ENCODE measurements at places on chromosomes 2 and 18.
A peak's percentile ranks its signal among the peaks of the same experiment; 100 is the strongest.

GRCh38 chr2:216701544-216701943 lies 6.2 kb upstream of the IGFBP5 start:
- H3K27ac ChIP-seq, result no peak overlapping the region
- no peak overlapping the region for H3K4me3 ChIP-seq
- DNase-seq, result no peak
- no peaks in the 10 kb centered on the region for H3K4me1 ChIP-seq

DNA sequence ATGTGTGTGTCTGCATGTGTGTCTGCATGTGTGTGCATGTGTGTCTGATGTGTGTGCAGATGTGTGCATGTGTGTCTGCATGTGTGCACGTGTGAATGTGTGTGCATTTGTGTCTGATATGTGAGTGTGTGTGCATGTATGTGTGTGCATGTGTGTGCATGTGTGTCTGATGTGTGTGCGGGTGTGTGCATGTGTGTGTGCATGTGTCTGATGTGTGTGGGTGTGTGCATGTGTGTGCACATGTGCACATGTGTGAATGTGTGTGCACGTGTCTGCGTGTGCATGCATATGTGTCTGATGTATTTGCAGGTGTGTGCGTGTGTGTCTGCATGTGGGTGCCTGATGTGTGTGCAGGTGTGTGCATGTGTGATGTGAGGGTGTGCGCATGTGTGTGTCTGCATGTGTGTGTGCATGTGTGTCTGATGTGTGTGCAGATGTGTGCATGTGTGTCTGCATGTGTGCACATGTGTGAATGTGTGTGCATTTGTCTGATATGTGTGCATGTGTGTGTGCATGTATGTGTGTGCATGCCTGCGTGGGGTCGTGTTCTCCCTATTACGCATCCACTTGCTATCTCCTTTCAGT lies 470.1 kb upstream of the HS6ST1 start:
- H3K27me3 ChIP-seq, result no peaks in the 10 kb centered on the region

GRCh38 chr18:54382076-54382475 lies 24.4 kb downstream of the C18orf54 start:
- DNase-seq, result no peak
- H3K27ac ChIP-seq, result no peak overlapping the region
- no peak overlapping the region for H3K4me3 ChIP-seq
- no peaks in the 10 kb centered on the region for H3K4me1 ChIP-seq

GRCh38 chr2:140718999-140719398 lies 1411.8 kb downstream of the LRP1B start:
- no peaks in the 10 kb centered on the region for H3K4me1 ChIP-seq
- DNase-seq, result no peak
- no peaks in the 10 kb centered on the region for H3K27me3 ChIP-seq
- H3K4me3 ChIP-seq, result no peak overlapping the region
- no peaks in the 10 kb centered on the region for H3K36me3 ChIP-seq

- no peak for DNase-seq
- peaks cover 6% of the 10 kb centered on the region for H3K4me1 ChIP-seq
- H3K27ac ChIP-seq, result no peak overlapping the region
- H3K36me3 ChIP-seq, result no peaks in the 10 kb centered on the region
- H3K27me3 ChIP-seq, result no peaks in the 10 kb centered on the region
Observed at GRCh38 chr2:145064511-145064910, 544.6 kb upstream of the ZEB2 start.

DNA sequence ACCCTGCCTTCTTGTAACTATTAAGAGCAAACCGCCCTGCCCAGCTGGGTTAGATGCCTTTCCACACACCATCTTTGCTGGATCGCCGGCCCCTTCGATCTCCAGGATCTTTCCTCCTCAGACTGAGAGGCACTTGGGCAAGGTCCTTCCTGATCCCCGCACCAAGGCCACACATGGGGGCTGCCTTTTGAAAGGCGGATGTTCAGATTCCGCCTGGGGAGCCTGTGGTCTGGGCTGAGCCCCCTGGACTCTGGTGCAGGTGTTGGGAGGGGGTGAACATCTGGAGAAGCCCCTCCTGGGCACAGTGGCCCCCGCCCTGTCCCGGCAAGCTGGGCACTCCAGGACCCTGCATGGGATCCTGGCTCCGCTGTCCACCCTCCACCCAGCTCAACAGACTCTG lies 135.4 kb upstream of the HDAC4 start:
- H3K4me3 ChIP-seq, result no peak overlapping the region
- no peaks in the 10 kb centered on the region for H3K36me3 ChIP-seq
- no peaks in the 10 kb centered on the region for H3K27me3 ChIP-seq
- no peak for DNase-seq
- H3K27ac ChIP-seq, result no peak overlapping the region

DNA sequence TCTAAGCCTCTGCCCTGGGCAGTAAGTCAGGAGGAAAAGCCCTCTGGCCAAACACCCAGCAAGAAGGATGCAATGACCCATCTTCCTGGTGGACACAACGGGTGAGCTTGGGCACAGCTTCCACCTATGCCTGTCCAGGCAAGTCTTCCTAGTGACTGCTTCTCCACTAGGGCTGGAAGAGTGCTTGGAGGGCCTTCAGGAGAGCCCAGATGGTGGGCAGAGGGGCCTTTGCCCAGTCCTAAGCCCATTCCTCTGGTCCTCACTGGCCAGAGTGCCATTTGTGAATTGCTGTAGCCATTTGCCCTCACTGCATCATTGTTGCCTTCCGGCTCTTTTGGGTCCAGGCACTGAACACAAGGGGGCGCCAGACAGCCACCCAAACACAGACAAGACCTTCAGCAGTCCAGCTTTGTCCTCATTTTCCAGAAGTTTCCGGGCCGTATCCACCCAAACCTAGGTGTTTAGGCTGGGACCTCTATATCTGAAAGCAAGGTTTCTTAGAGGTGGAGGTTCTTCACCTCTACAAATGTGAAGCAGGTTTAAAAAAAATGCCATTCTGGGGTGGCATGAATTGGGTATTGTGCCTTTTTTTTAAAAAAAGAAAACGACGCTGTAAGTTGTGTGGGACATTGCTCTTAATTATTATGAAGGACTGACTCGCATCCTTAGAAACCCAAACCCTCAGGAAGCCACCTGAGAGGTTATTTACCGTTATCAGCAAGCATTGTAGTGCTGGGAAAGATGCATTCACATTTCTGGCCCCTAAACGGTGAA lies 29.5 kb downstream of the PAX8 start:
- H3K36me3 ChIP-seq, result no peaks in the 10 kb centered on the region
- H3K4me3 ChIP-seq, result no peak overlapping the region
- DNase-seq, result peak; percentile 69
- H3K27ac ChIP-seq, result no peak overlapping the region
- H3K4me1 ChIP-seq, result no peaks in the 10 kb centered on the region
- H3K27me3 ChIP-seq, result no peaks in the 10 kb centered on the region

DNA sequence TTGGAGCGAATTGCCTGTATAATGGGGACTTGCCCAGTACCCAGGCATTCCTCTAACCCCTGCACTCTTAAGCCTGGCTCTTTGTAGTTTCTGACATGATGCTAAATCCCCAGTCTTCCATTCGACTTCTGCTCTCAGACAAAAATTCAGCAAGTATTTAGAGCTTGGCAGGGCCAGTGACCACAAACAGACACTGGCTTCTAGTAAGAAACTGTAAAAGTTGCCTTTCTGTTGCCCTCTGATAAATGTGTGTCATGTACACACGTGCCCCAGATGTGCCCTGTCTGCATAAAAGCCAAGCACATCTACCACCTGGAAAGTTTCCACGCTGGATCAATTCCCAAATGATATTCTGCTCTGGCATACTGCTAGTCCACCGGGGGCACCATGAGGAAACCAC lies 18.0 kb downstream of the PAX3 start:
- H3K4me3 ChIP-seq, result no peak overlapping the region
- no peaks in the 10 kb centered on the region for H3K36me3 ChIP-seq
- no peaks in the 10 kb centered on the region for H3K4me1 ChIP-seq

- H3K27me3 ChIP-seq, result peaks cover 6% of the 10 kb centered on the region
- no peaks in the 10 kb centered on the region for H3K36me3 ChIP-seq
- H3K4me1 ChIP-seq, result no peaks in the 10 kb centered on the region
- H3K4me3 ChIP-seq, result no peak overlapping the region
Observed at GRCh38 chr2:240662681-240663080, 20.0 kb downstream of the AQP12B start.

DNA sequence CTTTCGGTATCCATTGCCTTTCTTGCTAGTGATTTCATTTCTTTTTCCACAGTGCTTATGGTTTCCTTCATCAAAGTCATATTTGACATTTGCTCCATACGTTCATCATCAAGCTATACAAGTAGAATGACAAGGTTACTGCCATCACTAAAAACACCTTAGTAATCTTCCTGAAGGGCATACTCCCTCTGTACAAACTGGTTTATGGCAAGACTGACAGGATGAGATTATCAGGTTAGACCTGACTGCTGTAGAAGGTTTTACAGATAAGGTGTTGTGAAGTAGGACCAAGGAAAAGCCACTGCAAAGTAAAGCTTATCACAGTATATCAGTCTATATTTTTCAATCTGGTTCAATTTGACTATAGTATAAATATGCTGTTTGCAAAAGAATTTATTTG lies 37.5 kb upstream of the C2orf15 start:
- no peak for DNase-seq
- H3K36me3 ChIP-seq, result no peaks in the 10 kb centered on the region
- H3K4me3 ChIP-seq, result no peak overlapping the region

GRCh38 chr2:118061135-118061955 lies 26.9 kb upstream of the INSIG2 start:
- DNase-seq, result no peak
- H3K4me3 ChIP-seq, result no peak overlapping the region
- no peaks in the 10 kb centered on the region for H3K36me3 ChIP-seq
- no peaks in the 10 kb centered on the region for H3K4me1 ChIP-seq
- peaks cover 7% of the 10 kb centered on the region for H3K27me3 ChIP-seq
- no peak overlapping the region for H3K27ac ChIP-seq

DNA sequence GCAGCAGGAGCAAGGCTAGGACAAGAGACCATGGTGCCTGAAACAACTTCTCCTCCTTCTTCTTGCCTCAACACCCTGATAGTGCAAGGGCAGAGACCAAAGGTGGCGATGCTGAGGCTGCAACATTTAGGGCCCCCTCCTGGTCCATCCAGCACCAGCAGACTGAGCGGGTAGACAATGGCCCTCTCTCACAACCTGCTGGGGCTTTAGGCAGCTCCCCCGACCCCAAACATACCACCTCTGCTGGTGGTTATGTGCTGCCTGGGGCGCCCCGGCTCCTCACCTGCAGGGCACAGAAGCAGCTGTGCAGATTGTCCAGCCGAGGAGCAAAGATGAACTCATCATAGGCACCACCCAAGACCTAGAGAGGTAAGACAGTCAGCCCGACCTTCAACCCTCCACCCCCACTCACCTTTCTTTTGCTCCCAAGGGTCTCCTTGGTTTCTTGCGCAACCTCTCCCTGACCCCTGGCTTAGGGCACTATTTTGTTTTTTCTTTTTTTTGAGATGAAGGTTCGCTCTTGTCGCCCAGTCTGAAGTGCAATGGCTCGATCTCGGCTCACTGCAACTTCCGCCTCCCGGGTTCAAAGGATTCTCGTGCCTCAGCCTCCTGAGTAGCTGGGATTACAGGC lies 3.5 kb downstream of the DNPEP start:
- peaks cover 22% of the 10 kb centered on the region for H3K4me1 ChIP-seq
- H3K36me3 ChIP-seq, result peaks cover 62% of the 10 kb centered on the region
- no peaks in the 10 kb centered on the region for H3K27me3 ChIP-seq
- H3K4me3 ChIP-seq, result no peak overlapping the region
- DNase-seq, result no peak
- H3K27ac ChIP-seq, result no peak overlapping the region

GRCh38 chr18:21040466-21040865 lies 71.1 kb downstream of the ROCK1 start:
- no peaks in the 10 kb centered on the region for H3K27me3 ChIP-seq
- no peak overlapping the region for H3K4me3 ChIP-seq
- no peaks in the 10 kb centered on the region for H3K4me1 ChIP-seq
- peaks cover 67% of the 10 kb centered on the region for H3K36me3 ChIP-seq
- DNase-seq, result no peak
- H3K27ac ChIP-seq, result no peak overlapping the region

GRCh38 chr18:48197819-48198218 lies 211.4 kb downstream of the ZBTB7C start:
- no peak for DNase-seq
- no peak overlapping the region for H3K4me3 ChIP-seq
- peaks cover 32% of the 10 kb centered on the region for H3K27me3 ChIP-seq

- H3K4me3 ChIP-seq, result no peak overlapping the region
- H3K27me3 ChIP-seq, result no peaks in the 10 kb centered on the region
- DNase-seq, result no peak
- no peaks in the 10 kb centered on the region for H3K4me1 ChIP-seq
- no peak overlapping the region for H3K27ac ChIP-seq
Observed at GRCh38 chr2:78260861-78261260, 738.7 kb upstream of the LRRTM4 start.

DNA sequence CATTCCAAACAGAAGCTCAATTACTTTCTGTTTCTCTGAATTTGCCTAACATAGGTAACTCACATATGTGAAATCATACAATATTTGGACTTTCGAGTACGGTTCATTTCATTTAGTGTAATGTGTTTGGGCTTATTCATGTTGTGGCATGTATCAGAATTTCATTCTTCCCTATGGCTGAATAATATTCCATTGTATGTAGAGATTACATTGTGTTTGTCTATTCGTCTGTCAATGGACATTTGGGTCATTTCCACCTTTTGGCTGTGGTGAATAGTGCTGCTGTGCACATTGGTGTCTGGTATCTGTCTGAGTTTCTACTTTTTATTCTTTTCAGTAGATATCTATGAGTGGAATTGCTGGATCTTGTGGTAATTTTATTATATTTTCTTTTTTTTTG lies 43.9 kb downstream of the LBH start:
- DNase-seq, result no peak
- H3K4me3 ChIP-seq, result no peak overlapping the region
- no peak overlapping the region for H3K27ac ChIP-seq
- no peaks in the 10 kb centered on the region for H3K27me3 ChIP-seq
- H3K4me1 ChIP-seq, result peaks cover 6% of the 10 kb centered on the region

- no peak for DNase-seq
- no peaks in the 10 kb centered on the region for H3K4me1 ChIP-seq
- no peak overlapping the region for H3K27ac ChIP-seq
Observed at GRCh38 chr2:103364177-103364576, 602.3 kb downstream of the TMEM182 start.

GRCh38 chr2:16958266-16958665 lies 292.6 kb upstream of the CYRIA start:
- DNase-seq, result no peak
- no peak overlapping the region for H3K4me3 ChIP-seq
- H3K36me3 ChIP-seq, result no peaks in the 10 kb centered on the region
- H3K27ac ChIP-seq, result no peak overlapping the region
- H3K27me3 ChIP-seq, result no peaks in the 10 kb centered on the region

DNA sequence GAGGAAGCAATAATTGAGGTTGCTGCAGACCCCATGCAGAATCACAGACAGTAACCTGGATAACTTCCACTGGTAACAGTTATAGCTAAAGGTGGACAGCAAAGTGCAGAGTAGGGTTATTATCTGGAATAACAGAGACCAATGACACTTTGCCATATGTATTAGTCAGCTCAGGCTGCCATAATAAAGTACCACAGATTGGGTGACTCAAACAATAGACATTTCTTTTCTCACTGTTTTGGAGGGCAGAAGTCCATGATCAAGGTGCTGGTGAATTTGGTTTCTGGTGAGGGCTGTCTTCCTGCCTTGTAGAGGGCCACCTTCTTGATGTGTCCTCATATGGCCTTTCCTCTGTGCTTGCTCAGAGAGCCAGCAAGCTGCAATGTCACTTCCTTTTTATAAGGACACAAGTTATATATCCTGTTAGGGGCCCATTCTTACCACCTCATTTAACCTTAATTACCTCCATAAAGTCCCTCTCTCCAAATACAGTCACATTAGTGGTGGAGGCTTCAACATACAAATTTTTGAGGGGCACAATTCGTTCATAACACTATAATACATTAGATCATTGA lies 191.0 kb upstream of the LRP1B start:
- no peaks in the 10 kb centered on the region for H3K4me1 ChIP-seq
- DNase-seq, result no peak
- no peak overlapping the region for H3K27ac ChIP-seq
- H3K36me3 ChIP-seq, result no peaks in the 10 kb centered on the region
